ENCODE measurements at places on chromosomes 2 and 18.
A peak's percentile ranks its signal among the peaks of the same experiment; 100 is the strongest.

- DNase-seq: no peak
Measured at GRCh38 chr2:67930156-67930555, 132.6 kb downstream of the C1D start.

DNA sequence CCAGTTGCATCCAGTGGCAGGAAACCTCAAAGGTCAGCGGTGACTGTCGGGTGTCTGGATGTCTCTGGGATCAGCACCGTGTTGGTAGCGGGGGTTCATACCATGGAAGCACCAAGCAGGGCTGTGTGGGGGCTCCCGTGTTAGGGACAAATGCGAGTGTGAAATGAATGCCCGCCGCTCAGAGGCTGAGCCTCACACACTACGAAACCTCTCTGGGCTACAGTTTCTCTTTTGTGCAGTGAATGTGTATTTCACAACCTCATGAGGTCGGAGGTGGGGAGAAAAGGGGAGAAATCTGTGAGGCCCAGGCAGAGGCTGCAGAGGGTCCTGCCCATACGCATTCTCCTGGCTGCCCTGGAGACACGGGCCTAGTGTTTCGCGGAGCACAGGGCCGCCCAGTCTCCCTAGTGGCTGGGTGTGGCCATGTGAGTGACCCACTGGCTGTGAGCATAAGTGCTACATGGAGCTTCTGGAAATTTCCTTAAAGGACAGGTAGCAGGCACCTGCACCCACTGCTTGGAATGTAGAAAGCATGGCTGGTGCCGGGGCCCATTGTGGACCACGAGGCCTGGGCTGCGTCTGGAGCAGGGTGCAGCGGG, 138.0 kb upstream of the GLI2 start:
- no peak for DNase-seq

- no peak for DNase-seq
Measured at GRCh38 chr18:79327199-79327721, 68.5 kb upstream of the NFATC1 start.

GRCh38 chr2:148615381-148615841, 29.1 kb upstream of the EPC2 start:
- no peak for DNase-seq

DNA sequence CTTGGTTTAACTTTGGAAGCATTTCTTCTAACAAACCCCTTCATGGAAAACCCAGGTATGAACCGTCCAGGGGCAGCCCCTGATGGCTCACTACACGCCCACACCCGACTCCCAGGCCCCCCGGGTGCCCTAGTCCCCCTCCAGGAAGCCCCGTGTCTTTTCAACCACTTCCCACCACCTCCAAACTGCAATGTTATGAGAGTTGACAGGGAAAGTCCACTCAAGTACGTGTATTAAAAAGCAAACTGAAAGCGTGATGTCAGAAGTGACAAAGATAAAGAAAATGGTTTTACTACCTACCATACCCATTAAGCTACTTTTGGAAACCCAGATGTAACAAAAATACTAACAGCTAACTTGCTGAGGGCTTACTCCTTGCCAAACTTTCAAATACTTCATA, 51.5 kb downstream of the L3MBTL4 start:
- DNase-seq: no peak

GRCh38 chr18:39318462-39318861, 1752.9 kb upstream of the CELF4 start:
- DNase-seq: no peak

GRCh38 chr2:143355870-143356269, 226.7 kb downstream of the ARHGAP15 start:
- DNase-seq: no peak

DNA sequence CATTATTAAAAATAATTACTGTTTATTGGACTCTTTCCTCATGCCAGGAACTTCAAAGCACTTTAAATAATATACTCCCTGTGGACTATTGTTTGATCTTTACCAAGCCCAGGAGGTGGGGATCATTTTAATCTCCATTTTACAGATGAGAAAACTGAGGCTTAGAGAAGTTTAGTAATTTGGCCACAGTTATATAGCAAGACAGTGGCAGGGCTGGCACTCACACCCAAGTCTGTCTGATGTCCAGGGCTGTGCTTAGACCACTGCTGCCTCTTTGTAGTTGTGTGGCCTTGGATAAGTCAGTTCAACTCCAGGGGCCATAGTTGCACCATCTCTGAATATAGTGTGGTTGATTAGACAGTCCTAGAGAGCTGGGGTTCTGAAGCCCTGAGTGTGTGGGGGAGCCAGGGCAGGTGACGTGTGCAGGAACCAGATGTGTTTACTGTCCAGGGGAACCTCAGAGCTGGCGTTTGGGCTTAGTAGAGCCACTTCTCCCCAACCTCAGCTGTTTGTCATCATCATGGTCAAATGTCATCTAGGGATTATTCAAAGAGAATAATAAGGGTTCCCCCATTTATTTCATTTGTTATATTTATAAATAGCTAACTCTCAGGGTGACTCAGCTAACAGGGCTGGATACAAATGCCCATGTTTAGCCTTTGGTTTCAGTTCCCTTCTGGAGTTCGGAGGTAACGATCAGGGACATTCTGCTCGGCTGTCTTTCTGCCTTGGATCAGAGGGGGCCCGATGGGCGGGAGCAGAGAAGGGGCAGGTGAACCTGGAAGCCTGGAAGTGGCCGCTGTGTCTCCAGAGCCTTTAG, 68.0 kb downstream of the BOLA3 start:
- peak; percentile 82 for DNase-seq
